Hematopoietic multipotent progenitor cell treated with erythropoietin and hydrocortisone succinate and interleukin-3 and kit ligand, for 8 days (in vitro differentiated cells): ENCODE measurements at places on chromosomes 4 and X.
A peak's percentile ranks its signal among the peaks of the same experiment; 100 is the strongest.

DNA sequence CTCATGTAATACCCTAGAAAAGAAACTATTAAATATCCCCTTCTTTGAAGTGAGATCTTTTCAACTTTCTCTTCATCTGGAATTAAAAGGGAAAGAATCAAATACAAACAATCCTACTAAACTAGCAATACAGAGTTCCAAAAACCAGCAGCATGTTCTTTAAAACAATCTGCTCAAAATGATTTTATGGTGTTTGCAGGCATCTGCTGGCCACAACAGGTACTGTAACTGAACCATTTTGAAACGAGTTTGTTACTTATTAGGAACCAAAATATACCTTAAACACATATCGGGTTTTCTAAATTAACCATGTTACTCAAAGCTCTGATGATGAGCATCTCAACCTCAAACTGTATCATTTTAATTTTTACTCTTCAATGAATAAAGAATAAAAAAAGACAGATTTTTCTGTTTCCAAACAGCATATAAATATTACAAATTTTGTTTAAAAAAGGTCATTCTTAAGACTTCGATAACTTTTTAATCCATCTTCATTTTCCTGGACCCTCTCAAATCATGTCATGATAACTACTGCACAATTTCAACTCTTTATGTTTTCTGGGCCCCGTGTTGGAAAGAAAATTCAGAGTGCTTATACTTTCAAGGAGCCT is 56.5 kb downstream of the ARAP2 start:
- DNase-seq: peak; percentile 27

DNA sequence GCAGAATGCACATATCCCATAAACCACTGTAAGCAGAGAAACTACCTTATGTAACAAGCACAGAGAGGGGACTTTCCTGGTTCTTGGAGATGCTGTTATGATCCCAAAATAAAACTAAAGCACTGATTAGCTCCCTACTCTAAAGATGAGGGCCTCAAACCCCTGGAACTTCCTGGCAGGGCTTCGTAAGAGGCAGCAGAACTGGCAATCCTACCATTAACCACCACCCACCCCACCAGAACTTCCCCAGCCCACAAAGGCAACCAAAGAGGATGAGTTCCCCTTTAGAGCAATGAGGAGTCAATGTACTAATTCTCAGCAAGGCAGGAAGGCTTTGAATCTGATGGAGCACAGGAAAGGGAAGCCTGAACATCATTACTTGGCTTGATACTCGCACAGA is 436.5 kb upstream of the FRG1 start:
- DNase-seq: no peak

- no peak for DNase-seq
These were observed 64.4 kb upstream of the PDLIM3 start for GRCh38 chr4:185599553-185600243.

DNA sequence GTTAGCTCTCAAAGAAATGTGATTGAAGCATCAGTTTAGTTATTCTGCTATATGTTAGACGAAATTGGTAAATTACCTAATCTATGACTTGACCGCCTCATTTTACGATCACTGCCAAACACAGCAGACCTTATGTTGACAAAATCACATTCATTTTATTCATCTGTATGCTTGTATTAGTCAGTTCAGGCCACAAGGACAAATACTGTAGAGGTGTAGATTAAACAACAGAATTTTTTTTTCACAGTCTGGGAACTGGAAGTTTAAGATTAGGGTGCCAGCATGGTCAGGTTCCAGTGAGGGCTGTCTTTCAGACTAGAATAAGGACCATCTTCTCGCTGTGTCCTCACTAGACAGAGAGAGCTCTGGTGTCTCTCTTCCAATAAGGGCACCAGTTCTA is 177.1 kb downstream of the NWD2 start:
- no peak for DNase-seq

DNA sequence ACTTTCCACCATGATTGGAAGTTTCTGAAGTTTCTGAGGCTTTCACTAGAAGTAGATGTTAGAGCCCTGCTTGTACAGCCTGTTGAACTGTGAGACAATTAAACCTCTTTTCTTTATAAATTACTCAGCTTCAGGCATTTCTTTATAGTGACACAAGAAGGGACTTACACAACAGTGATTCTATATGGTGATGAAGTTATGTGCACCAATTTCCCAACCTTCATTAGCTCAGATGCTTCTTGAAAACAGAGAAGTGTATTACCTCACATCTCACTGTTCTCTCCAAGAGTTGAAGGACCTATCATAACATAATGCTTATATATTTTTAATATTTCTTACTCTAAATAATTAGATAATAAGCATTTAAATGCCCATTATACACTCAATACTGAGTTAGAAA is 202.1 kb upstream of the ANXA10 start:
- no peak for DNase-seq

DNA sequence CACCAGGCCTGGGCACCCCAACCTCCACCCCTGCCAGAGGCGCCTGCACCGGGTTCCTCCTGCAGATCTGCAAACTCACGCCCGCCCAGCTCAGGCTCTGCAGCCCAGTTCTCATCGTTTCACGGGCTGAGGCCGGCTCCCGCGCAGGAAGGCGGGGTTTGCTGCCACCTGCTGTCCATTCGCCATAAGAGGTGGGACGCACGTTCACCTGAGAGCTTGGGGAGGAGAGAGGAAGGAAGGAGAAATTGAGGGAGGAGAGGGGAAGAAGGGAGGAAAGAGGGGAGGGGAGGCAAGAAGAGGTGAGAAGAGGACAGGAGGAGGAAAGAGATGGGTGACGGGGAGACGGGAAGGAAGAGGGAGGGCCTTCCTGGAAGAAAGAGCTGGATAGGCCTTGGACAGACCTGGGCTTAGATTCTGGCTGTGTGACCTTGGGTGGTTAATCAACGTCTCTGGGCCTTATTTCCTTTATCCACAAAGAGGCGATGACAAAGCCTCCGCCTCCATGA is 114.5 kb downstream of the ADRA2C start:
- DNase-seq: peak; percentile 56

- DNase-seq: no peak
These were observed 145.7 kb upstream of the ADAMTS3 start for GRCh38 chr4:72714482-72715279.

DNA sequence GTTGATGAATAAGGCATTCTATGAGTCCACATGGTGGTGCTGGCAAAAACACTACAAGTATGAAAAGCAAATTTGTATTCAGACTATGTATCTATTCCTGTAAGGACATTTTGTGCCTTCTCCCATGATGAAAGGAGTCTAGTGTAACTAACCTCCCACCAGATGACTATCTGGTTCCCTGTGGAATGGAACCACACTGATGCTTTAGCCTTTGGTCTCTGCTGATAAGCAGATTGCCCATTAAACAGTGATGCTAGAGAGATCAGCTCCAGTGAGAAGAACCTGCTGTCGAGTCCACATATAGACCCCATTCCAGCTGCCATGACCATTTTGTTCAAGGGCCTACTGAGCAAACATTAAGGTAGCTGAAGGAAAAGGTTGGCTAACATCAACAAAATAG is 10.5 kb upstream of the THOC2 start:
- no peak for DNase-seq

- DNase-seq: no peak
These were observed 752 bp downstream of the FRAS1 start for GRCh38 chr4:78057600-78058550.

DNA sequence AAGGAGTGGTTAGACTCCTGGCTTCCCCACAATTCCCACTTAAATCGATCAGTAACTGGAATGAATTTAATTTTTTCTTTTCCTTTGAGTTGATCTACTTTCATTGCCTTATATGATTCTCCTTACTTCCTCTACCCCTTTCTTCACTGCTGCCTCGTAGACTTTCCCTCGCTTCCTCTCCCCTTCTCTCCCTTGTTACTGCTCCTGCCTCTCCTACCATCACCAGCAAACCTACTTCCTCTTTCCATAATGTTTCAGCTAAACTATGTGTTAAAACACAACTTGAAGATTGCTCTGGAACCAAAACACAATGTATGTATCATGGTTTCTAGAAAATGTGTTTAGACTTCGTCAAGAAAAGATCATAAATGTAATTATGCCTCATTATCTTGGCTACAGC is 132.0 kb upstream of the TET2 start:
- DNase-seq: no peak

GRCh38 chr4:8525383-8526120 is 54.6 kb upstream of the GPR78 start:
- no peak for DNase-seq

- no peak for DNase-seq
These were observed 27.3 kb downstream of the CXorf58 start for GRCh38 chrX:23935106-23935505.

DNA sequence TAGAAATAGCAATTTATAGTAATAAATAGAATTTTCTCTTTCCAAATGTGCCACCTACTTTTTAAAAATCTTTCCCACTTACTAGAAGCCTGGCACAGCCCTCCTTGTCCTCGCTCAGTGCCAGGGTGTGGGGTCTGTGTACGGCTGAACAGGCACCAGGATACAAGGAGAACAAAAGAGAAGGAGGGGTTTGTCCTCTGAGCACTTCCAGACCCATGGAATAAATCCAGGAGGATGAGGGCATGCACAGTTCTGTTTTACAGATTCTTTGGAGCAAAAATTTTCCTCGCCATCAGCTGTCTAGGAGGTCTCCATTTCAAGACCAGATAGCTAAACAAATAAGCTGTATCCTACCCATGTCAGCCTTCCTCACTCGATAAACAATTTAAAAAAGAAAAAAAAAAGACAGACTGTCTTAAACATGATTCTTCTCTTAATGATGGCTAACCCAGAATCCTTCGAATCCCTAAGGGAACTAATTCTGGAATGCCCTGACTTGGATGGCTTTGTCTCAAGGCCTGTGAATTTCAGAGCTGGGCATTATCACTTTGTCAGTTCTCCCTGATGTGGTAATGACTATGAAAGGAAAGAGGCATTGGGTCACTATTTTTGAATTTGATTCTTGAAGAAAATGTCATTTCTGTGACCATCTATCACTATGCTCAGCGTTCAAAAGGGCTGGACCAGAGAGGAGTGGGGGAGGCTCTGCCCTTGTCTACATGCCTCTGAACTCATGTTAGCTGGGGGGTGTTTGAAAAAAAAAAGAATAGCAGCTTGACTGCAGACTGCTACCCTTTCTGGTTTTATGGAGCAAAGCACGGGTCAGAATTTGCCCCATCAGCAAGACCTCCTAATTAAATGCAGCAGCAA is 151.0 kb downstream of the DCTD start:
- DNase-seq: no peak

DNA sequence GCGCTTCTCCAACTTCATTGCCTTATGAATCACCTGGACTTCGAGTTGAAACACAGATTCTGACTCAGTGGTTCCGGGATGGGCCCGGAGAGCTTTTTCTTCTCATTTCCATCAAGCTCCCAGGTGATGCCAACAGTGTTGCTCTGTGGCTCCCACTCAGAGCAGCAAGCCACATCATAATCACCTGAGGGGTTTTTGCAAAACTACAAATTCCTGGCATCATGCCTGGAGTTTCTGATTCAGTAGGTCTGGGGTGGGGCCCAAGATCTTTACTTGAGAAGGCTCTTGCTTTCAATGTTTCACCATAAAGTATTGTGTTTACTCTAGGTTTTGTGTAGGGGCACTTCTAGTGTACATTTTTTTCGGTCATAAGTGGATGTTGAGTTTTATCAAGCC is 7.0 kb downstream of the MTM1 start:
- DNase-seq: peak; percentile 23

GRCh38 chr4:131063878-131064277 is 1967.9 kb downstream of the C4orf33 start:
- DNase-seq: no peak

GRCh38 chr4:9940041-9940440 is 81.3 kb downstream of the SLC2A9 start:
- no peak for DNase-seq

DNA sequence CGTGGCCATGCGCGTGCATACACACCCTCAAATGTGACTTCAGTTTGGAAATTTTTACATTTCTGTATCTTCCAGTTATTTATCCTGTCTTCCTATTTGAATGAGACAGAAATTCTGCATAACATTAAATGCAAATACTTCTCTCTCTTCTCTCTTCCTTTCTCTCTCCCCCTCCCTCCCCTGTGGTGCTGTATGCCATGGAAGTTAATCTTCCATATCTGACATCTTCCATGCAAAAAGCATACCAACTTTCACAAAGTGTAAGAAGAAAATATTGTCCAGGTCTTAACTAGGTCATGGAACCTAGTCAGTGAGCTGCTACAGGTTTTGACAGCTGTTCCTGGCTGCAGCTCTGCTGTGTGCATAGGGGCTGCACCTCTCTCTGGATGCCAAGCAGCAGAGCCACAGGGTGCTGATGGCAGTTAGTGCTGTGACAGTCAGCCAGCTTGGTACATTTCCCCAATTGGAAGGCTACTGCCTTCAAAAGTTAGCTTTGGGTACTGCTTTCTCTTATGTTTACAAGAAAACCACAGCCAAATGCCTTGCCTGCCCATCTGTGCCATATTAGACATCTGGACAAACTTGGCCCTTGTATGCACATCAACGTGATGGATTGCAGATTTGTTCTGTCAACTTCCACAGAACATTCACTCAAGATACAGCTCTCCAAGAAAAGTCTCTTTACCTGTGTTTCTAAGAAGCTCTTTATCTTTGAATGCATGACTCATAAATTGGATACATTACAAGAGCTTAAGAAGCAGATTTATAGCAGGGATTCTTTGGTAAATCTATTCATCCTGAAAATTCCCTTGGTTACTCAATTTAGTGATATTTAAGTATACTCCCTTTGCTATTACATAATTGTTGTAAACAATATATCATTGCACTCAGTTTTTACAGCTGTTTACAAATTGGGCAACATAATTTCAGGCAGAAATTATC is 623.8 kb downstream of the EPHA5 start:
- no peak for DNase-seq

- DNase-seq: no peak
These were observed 327.8 kb upstream of the CXorf51B start for GRCh38 chrX:146481735-146482134.

- peak; percentile 28 for DNase-seq
These were observed 6.3 kb downstream of the MEPE start for GRCh38 chr4:87838890-87839591.

DNA sequence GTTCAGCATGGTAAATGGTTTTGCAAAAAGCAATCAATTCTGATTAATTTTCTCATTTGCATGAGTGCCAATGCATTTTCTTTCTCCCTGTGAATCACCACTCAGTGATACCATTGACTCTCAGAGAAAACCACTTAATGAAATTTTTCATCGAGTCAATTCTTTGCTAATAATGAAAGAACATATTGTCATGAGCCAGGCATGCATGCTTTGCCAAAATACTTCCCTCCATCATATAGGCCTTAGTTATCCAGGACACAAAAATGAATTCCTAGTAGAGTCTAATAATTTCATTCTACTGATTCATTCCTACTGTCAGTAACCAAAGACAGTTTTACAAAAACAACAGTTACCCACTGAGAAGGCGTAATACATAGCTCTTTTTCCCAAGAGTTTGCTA is 680.0 kb downstream of the TRIML1 start:
- no peak for DNase-seq
